ENCODE measurements at places on chromosomes 7 and 10.
A peak's percentile ranks its signal among the peaks of the same experiment; 100 is the strongest.

DNA sequence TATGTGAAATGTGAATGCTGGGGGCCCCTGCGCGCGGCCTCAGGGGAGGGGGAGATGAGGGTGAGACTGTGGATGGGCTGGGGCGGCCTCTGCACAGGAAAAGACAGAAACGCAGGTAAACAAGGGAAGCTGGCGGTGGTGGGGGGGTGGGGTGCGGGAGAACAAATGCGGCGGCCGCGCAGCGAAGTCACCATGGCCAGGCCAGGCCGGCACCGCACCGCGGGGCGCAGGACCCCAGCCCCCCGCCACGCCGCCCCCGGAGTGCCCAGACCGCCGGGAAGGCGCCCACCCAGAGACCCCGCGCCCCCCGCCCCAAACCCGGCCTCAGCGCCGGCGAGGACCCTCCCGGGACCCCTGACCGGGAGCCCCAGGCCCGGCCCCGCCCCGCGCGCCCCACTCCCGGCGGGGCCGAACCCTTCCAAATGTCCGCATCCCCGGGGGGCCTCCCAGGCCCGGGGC is 14.5 kb upstream of the DNAAF5 start:
- no peak for DNase-seq

- DNase-seq: no peak
Measured at GRCh38 chr10:63583909-63584724, 62.9 kb downstream of the REEP3 start.

- no peak for DNase-seq
Measured at GRCh38 chr7:159112136-159113011, 32.3 kb downstream of the VIPR2 start.

DNA sequence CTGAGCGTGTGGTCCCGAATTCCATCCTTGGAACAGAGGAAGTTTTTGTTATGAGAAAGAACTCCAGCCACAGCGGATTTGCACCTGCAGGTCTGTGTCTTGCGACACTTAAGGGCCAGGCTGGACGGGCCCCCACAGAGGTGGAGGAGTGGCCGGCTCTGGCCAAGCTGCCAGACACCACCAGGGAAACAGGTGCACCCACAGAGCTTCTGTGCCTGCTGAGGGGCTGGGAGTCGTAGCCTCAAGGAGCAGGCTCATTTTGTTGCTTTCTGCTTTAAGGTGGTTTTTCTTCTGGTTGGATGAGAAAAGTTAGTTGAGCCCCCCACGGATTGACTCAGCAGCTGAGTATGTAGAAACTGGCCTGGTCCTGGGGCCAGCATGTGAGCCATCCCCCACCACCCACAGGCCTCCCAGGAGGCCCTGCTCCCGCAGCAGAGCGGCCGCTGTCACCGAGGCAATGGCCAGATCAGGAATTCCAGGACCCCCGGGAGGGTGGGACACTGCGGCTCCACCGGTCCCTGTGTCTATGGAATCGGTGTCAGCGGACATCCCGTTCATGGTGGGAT is 41.9 kb downstream of the NKX6-2 start:
- no peak for DNase-seq

GRCh38 chr7:80918909-80919721 is at the start of gene SEMA3C:
SEMA3C (minus strand) TSS chr7:80919051; CDS start chr7:80916781, 2,270 bp downstream.
- peak; percentile 52 for DNase-seq

- DNase-seq: peak; percentile 67
Measured at GRCh38 chr10:101031796-101032636, 982 bp downstream of the SFXN3 start.

- DNase-seq: no peak
Measured at GRCh38 chr7:73977619-73978618, 50.1 kb upstream of the ELN start.

- DNase-seq: peak; percentile 97
Measured at GRCh38 chr10:32139223-32140073, 83.2 kb upstream of the KIF5B start.

GRCh38 chr10:121577568-121577967 is 20.7 kb downstream of the FGFR2 start:
- no peak for DNase-seq

DNA sequence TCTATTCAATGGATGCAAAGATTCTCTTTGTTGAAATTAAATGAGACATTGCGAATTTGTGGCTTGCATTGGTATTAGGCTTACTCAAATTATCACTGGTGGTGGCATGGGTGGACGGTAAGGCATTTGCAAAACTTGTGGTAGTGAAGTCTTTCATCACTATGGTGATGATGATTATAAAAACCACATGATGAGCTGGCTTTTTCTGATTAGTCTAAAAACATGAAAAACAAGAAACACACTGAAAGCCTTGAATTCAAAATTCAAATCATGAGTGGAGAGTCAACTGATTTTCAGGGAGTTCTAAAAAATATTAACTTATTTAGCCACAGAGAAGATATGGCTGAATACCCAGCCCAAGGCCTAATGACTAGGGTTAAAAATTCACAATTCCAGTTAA is 99.8 kb upstream of the HGF start:
- DNase-seq: no peak

- peak; percentile 8 for DNase-seq
Measured at GRCh38 chr7:112876877-112877276, 86.7 kb upstream of the TMEM168 start.

DNA sequence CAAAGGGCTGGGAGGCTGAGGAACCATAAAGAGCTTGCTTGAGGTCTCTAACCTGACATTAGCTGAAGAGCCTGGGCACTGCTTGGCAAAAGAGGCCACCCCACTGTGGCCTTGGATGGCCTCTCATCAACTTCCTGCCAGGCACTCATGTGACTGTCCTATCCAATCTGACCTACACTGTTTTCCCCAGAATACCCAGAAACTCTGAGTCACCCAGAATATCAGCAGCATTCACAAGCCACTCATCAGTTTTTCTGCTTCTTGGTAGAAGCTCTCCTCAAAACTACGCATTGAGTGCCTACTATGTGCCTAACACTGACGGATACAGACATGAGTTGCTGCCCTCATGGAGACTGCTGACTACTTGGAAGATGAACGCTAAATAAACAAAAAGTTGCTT is 4.1 kb upstream of the NT5C2 start:
- peak; percentile 84 for DNase-seq

DNA sequence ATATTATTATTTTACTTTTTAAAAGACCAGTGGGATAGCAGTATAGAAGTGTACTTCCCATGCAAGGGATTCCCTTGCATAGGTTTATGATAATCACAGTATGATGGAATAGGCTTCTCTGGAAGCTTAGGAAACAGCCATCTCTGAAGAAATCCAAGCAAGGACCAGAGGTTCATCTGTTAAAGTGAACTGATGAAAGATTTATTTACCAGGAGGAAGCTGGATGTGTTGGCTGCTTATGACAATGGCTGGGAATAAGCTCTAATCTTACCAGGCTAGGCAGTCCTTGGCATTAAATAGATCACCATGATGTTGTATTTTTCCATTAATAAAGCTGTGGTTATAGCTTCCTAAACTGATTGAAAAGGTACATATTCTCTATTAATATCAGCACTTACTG is 32.0 kb downstream of the FRA10AC1 start:
- no peak for DNase-seq

- no peak for DNase-seq
Measured at GRCh38 chr10:97479939-97480338, 18.3 kb downstream of the MMS19 start.

GRCh38 chr10:20903635-20904390 is 6.7 kb upstream of the NEBL start:
- DNase-seq: no peak

GRCh38 chr7:158564663-158565035 is 23.0 kb downstream of the PTPRN2 start:
- no peak for DNase-seq

DNA sequence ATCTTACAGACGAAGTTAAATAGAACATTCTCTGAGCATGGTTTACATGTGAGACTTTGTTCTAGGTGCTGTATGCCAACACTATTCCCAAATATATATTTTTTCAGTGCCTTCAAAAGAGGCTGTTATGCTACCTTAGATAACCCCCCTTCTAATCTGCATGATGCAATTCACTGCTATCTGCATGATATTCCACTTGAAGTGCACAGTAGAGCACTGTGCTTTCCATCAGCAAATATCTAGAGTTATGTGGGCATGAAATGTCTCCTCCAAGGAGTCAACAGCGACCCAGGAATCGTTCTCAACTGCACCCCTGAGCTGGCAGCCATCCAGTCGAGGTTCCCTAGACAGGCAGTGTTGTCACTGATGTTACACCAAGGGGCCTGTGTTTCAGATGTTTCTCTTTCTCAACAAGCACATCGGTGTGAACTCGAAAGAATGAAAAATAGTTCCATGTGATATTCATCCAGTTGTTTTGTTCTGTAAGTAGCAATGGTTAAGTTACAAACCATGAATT is 88.3 kb downstream of the PDE1C start:
- DNase-seq: no peak

- no peak for DNase-seq
Measured at GRCh38 chr7:103113164-103113563, 35.7 kb downstream of the NAPEPLD start.

DNA sequence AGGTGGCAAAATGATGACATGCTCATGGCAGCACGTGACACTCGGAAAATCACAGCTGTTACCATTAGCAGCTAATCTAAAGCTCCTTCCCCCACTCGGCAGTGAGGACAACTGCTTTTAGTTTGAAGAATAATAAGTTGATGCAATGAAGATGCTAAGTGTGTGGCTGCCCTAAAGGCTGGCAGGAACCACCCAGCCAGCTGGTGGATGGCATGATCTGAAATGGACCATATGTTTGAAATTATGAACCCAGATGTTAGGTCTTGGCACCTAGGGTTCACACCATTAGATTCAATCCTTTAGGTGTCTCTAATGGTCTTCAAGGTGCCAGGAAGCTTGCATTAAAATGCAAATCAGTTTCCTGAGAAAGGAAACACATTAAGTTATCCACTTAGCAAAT is 230.1 kb downstream of the WDR11 start:
- no peak for DNase-seq

DNA sequence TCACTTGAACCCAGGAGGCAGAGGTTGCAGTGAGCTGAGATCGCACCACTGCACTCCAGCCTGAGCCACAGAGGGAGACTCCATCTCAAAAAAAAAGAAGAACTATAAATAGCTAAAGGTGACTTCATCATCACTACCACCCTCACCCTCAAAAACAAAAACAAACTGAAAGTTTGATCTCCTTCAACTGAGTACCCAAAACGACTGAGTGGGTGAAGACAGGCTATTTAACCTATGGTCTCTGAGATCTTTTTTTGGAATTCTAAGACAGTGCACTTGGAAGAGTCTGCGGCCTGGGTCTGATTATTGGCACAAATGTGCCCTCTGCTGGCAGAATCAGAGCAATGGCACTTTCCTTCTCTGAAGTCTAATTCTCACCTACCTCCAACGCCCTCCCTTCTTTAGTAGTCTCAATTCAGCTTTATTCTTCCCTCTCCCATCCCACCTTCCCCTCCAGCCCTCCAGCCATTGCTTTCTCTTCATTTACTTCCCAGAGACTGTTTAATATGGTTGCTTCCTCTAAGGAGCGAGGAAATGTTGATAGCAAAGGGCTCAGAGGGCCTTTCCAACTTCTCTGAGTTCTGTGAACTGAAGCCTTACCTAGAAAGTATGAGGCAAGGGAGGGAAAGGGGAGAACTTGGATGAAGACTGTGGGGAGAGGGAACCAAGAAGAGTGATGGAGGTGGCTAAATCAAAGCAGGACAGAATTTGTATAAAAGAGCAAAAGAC is 2.9 kb upstream of the MYOZ1 start:
- DNase-seq: peak; percentile 94

DNA sequence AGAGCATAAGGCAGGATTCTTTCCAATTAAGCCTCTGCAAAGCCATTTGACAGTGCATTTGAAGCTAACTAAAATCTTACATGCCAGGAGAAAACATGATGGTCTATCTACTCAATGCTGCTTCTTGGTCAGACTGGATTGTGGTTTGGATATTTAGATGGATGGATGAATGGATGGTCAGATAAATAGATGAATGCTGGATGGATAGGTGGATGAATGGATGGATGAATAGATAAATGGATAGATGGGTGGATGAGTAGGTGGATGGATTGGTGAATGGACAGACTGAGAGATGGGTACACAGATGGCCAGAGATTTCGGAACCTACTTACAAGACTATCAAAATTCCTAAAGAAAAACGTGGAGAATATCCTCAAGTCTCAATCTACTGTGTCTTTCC is 127.6 kb downstream of the SFMBT2 start:
- DNase-seq: no peak

GRCh38 chr7:43647339-43647672 is 64.4 kb downstream of the STK17A start:
- no peak for DNase-seq

DNA sequence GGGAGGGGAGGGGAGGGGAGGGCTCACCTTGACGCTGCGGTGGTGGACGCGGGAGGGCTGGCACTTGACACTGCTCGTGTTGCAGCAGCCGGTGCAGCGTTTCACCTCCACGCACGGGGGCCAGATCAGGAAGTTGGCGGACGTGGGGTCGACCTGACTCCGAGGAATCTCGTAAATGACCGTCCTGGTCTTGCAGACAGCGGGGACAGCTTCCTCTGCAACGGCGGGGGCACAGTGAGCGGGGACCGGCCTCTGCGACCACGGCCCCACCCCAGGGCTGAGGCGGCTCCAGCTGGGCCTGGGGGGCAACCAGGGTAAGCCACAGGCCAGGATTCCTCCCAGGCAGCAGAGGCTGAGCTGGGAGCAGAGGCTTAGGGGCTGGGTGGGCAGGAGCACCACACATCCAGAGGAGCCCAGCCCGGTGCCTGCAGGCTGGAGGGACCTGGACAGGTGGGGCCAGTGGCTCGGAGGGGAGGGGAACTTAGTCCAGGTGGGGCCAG is 8.8 kb downstream of the PDGFA start:
- no peak for DNase-seq

- peak; percentile 74 for DNase-seq
Measured at GRCh38 chr10:102120991-102121738, 997 bp upstream of the LDB1 start.

DNA sequence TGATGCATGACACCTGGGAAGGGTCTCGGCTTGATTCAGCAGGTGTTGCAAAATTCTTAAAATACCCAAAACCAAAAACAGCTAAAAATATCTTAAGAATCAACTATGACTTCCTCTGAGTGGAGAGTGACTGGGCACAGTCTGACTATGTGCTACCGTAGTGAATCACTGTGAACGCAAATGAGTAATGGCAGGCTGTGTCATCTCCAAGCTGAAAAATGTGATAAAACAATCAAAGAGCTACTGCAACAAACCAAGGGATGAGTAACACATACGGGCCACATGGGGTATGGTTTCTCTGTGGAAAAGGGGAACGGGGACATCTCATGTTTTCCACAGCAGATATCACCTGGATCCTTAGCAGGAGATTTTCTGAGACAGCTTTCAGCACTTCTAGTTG is 127.5 kb downstream of the ABCA13 start:
- DNase-seq: no peak

GRCh38 chr10:28906934-28907333 is 229.6 kb downstream of the BAMBI start:
- no peak for DNase-seq
